KBM-7 (cell line): ENCODE measurements at places on chromosomes 1 and 21.

DNA sequence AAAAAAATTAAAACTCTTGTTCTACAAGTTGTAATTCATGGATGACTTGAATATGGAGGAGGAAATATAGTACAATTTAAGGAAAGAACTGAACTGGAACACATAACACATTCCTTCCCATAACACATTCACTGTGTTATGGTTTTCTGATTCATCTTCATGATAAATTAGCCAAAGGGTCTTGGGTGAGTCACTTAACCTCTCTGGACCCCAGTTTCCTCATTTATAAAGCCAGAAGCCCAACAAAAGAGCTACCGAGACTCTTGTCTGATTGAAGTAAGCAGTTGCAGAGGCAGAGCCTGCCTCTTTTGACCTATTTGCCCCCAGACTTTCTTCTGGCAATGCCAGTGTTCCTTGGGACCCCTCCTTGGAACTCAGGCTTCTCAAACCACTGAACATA is 161.9 kb upstream of the KCTD3 start:
- no peak for DNase-seq

DNA sequence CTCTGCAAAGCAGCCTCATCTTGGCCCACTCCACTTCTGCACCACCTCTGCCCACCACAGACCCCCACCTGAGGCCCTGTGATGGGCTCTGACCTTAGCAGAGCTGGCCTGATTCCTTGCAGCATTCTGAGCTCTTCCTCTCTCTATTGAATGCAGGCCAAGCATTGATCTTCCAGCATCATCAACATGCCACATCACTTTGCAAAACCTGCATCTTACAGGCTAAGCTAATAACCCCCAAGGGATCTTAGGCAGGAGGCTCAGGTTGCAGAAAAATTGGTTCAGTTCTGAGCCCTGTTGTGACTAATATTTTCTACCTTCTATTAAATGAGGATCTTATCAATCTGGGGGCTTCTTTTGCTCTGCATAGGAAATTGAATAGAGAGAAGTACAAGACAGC is 78.7 kb downstream of the ATP1A1 start:
- no peak for DNase-seq

- DNase-seq = peak; percentile 82
Observed at GRCh38 chr1:50458507-50458906, 35.3 kb upstream of the DMRTA2 start.

- DNase-seq = no peak
Observed at GRCh38 chr21:36636016-36636415, 62.9 kb upstream of the SIM2 start.

GRCh38 chr1:27368869-27369582 is 2.3 kb upstream of the MAP3K6 start:
- DNase-seq = peak; percentile 54

GRCh38 chr21:35528116-35529042 is 479.3 kb upstream of the RUNX1 start:
- DNase-seq = peak; percentile 79

- no peak for DNase-seq
Observed at GRCh38 chr21:34713621-34714020, 44.8 kb downstream of the CLIC6 start.

GRCh38 chr1:50986653-50987052 is 16.6 kb downstream of the CDKN2C start:
- DNase-seq = peak; percentile 19

GRCh38 chr1:153985941-153986761 is at the start of gene RAB13:
TSS of gene RAB13 (minus strand) at chr1:153986339. CDS start at chr1:153986236, 103 bp downstream.
- DNase-seq = peak; percentile 63

DNA sequence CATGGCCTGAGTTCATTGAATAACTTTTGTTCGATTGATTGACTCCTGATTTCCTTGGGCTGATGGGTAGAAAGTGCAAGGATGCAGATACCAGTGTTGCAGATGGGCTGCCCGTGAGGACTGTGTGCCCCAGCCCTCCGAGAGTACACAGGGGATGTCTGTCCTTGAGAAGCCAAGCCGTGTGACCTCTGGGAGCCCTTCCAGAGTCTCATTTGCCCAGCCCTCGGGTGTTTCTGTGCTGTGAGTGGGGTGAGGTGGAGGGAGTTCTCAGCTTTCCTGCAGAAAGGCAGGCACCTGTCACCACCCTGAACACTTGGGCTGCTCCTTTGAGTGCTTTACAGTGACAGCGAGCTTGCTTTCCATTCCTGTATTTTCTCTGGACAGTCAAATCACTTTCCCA is 96.4 kb upstream of the CACNA1E start:
- no peak for DNase-seq

DNA sequence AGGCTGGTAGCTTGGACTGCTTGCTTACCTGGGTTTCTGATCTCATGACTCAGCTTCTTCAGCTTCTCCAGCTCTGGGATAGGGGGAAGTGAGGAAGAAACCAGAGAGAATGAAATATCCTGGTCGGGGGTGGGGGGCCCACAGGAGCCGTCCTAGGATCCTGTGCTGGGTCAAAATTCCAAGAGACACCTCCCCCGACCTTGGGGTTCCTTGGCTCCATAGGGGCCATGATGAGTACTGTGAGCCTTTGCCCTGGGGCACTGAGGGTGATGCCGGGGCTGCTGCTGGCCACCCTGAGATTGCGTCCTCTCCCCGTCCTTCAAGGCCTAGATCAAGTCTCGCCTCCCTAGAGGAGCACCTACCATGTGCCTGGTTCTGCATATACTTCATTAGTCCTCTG is 40.0 kb downstream of the MYOM3 start:
- DNase-seq = no peak

DNA sequence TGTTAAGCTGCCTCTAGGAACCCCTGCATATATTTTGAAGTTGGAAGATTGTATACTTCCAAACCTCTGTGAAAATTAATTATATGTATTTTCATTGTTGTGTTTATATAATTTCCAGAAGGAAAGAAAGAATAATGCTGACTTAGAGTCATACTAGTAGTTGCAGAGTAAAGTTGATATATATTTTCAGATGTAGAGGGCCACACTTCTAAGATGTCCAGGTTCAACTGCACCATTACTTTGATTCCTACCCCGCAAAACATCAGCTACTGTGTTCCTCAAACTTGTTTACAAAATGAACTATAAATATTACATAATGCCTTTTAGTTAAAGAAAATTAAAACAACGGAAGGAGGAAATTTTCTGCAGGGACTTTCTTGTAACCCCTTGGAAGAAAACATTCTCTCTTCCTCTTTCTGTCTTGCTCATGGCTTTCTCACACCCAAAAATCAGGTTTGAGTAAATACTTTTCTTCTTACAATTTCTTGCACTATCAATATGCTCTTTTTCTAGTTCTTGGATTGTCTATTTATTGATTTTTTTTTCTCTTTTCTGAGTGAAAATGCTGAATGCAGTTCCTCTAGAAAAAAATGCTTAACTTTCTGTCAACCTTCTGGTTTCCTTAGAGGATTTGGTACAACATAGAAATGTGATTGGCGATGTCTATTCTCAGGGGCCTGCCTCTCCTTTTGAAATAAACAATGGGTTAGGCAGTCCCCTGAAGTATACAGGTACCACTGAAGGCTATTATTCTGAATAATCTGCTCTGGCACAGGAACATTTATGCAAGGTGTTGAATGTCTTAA is 867.8 kb downstream of the TTLL7 start:
- no peak for DNase-seq

- DNase-seq = no peak
Observed at GRCh38 chr1:3708791-3709190, 43.5 kb upstream of the CCDC27 start.

- no peak for DNase-seq
Observed at GRCh38 chr1:203129501-203130231, 2.1 kb downstream of the ADORA1 start.

DNA sequence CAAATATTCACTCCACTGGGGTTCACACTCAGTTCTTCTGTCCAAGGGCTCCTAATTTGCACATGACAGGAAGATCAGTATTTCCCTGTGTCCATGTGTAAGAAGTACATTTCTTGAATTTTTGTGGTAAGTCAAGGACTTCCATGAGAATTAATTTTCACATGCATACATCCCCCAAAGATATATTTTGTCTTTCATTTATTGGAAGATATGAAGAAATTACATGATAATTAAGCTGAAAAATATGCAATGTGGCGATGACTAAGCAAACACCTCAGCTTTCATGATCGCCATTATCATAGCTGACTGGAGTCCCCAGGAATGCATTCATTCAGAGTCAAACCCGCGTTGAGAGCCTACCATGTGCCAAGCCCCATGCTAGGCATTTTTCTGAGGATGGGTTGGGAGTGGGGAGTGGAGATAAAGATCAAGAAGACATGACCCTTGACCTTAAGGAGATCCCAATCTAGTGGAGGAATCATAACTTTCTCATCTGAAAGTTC is 104.6 kb upstream of the F3 start:
- DNase-seq = no peak

- DNase-seq = no peak
Observed at GRCh38 chr1:186443638-186444037, 17.3 kb downstream of the PDC start.

DNA sequence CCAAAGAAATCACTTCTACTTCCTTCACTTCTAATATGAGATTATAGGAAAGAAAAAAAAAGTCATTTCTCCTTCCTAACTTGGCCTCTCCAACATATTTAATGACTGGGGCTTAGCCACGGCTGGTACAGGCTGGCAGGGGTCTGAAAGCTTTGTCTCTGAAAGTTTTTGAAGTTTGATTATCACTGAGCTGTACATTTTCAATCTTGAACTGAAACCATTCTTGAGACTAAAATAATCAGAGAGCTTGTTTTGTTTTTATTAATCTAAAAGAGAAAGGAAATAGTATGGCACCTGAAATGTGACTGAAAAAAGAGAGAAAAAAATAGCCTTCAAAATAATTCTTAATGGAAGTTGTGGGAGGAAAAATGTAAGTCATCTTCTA is 3.8 kb upstream of the KRTAP19-8 start:
- DNase-seq = no peak

GRCh38 chr21:37264808-37265207 is 2.3 kb downstream of the VPS26C start:
- DNase-seq = no peak

GRCh38 chr1:20493309-20493708 is 7.3 kb upstream of the CAMK2N1 start:
- no peak for DNase-seq

DNA sequence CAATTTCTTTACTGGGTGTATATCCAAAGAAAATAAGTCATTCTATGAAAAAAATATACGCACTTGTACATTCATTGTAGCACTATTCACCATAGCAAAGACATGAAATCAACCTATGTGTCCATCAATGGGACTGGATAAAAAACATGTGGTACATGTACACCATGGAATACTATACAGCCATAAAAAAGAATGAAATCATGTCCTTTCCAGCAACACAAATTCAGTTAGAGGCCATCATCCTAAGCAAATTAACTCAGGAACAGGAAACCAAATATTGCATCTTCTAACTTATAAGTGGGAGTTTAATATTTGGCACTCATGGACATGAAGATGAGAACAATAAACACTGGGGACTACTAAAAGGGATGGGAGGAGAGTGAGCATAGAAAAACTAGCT is 325.7 kb downstream of the TGFB2 start:
- no peak for DNase-seq

DNA sequence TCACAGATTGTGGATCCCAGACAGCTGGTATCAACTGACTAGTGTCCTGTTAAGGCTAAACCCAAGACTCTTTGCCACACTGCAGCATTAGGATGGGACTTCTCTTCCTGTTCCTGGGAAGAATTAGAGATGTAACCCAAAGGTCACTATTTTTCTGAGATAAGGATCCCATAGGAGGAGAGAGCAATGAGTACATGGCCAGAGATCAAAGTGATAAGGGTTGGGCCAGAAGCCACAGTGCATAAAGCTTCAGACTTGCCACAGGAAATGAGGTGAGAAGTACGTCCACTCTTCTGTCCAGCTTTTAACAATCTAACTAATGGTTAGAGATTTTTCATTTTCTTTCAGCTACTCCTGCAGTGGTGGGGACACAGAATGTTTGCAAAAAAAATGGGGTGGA is at the start of gene HSD3B1:
Gene HSD3B1 (plus strand): TSS at position 270 of the 400 bp plus-strand sequence. CDS start 267 bp downstream, outside the sequence.
- no peak for DNase-seq

- no peak for DNase-seq
Observed at GRCh38 chr1:16717336-16718098, 22.8 kb upstream of the RNU1-4 start.

DNA sequence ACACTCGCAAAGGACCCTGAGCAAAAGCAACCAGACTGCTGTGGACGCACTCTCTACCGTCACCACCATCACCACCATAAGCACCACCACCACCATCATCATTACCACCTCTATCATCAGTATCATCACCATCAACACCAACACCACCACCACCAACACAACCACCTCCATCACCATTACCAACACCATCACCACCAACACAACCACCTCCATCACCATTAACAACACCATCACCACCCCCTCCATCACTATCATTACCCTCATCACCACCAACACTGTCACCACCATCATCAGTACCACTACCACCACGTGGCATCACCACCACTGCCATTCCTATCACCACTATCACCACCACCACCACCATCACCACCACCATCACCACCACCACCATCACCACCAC is 38.8 kb upstream of the RIPK4 start:
- DNase-seq = no peak

- no peak for DNase-seq
Observed at GRCh38 chr1:181714428-181714827, 231.1 kb downstream of the CACNA1E start.

DNA sequence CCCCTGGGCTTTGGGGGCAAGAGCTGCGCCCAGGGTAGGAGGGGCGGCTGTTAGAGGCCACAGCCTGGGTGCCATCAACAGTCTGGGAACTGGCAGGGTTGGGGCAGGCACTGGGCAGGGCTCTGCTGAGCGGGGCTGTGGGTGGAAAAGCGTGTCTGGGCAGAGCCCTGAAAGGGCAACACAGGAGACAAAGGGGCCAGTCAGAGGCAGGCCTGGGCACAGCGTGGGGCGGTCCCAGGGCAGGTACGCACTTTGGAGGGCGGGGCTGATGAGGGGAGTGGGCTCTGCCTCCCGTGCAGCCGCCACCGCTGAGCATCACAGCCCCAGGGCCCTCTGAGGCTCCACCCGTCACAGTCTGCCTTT is 13.9 kb downstream of the CELSR2 start:
- DNase-seq = no peak

GRCh38 chr1:69693921-69694675 is 126.4 kb downstream of the LRRC7 start:
- no peak for DNase-seq

DNA sequence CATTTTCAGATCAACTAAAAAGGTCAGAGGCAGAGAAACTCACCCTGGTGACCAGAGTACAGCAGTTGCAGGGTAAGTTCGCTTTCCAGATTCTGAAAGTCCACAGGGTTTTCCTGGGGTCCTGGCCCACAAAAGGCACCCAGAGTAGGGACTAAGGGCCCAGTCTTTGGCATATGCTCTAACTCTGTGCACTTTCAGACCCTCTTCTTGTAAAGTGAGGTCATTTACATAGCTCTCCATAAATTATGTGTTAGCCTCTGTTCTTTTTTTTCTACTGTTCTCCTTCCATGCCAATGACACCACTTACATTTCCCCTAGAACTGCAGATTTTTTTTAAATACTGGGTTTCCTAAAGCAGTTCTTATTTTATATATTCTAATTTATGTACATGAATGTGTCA is 6.3 kb downstream of the C1orf74 start:
- no peak for DNase-seq

- DNase-seq = no peak
Observed at GRCh38 chr1:52748119-52748518, 21.9 kb downstream of the ZYG11B start.
